ENCODE measurements at places on chromosomes 3 and 15.

- no peak for DNase-seq
These were observed 87.4 kb upstream of the ADAMTS17 start for GRCh38 chr15:100429116-100429728.

GRCh38 chr15:74131628-74132413, 1.4 kb downstream of the ISLR2 start:
- no peak for DNase-seq

DNA sequence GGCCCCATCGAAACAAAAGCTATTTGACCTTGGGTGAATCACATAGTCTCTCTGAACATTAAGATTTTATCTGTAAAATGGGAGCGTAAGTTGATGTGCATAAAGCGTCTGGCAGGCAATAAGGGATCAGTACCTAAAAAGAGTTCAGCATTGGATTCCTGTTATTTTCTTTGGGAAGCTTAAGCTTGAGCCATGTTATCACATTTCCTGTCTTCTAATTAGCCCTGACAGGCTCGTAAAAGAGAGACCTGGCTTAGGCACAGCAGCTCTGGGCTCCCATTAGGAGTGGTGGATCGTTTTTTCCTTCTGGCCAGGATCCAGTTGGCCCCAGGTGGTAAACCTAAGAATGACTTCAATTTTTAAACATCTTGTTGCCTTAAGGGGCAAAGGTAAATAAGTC, 26.0 kb upstream of the CA12 start:
- DNase-seq = no peak

DNA sequence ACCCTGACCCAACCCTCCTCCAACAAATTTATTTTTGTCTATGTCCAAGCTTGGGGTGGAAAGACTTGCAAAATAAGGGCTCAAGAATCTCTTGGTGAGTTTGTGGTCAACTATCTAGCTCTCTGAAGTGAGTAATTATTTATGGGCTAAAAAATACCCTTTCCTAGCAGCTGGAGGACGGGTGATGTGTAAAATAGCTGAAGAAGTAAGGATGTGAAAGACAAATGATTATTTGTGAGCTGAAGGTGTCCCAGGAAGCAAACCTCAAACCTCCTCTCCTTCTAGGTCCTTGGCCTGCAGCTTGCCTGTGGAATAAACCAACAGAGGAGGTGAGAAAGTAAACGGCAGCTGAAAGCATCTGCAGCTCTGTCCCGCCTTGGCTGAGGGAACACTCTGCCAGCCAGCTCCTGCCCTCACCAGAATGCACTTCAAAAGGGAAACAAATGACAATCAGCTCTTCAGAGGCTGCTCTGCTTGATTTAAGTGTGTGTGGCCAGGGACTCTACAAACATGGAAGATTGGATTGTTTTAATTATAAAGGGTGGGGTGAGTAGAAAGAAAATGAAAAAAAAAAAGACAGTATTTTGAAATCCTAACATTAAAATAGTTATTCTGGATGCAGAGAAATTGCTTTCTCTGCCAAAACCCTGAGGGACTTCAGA, 60.3 kb downstream of the TM4SF4 start:
- DNase-seq = no peak

- no peak for DNase-seq
These were observed 100.6 kb upstream of the ATP11B start for GRCh38 chr3:182692695-182693094.

- DNase-seq = no peak
These were observed 43.2 kb downstream of the RIOX2 start for GRCh38 chr3:97928986-97929385.

DNA sequence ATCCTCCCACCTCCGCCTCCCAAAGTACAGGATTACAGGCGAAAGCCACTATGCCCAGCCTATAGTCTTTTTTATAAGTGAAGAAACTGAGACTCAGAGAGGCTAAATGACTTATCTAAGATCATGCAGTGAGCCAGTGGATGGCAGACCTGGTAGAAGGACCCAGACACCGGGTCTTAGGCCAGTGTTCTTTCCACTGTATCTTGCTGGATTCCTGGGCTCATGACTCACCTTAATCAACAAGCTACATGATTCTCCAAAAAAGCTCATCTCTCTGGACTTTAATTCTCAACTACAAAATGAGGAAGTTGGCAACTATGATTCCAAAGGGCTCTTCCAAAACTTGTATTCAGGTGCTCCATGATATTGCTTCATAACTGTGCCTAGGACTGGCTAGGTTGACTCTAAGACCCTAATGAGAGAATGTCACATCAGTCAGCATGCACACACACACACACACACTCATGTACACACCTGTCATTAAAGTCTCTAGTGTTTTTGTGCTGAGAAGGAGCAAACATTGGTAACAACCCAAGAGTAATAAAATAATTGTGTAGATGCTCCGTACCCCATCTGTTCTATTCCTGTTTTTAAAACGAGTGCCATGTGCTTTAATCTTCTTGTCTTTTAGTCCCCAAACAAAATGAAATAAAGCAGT, 89.7 kb upstream of the SLC4A7 start:
- DNase-seq = no peak

DNA sequence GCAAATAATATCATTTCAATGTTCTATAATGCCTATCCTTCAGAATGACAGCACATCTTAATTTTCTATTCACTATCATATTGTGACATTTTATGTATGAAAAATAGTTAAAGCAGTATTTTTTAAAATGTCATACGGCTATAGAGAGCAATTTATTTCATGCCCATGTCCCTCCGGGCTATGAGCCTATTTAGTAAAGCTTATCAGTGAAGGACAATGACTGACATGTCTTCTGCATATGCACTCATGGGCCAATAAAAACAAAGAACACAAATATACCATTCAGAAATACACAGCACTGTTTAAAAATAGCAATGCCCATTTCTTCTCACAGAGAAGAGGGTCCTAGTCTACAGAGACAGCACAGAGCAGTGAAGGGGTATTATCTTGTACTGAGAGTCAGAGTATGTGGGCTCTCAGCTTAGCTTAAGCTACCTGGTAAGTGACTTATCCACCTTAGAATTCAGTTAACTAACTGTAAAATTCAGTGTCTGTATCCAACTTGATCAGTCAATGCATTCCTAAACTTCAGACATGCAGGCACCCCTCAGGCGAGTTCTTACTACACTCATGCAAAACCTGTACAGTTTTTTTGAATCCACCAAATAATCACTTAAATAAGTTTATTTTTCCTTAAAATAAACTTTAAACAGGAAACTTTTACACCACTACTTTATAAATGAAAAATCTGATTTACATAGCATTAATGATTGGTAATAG, 9.0 kb downstream of the GOLIM4 start:
- no peak for DNase-seq

DNA sequence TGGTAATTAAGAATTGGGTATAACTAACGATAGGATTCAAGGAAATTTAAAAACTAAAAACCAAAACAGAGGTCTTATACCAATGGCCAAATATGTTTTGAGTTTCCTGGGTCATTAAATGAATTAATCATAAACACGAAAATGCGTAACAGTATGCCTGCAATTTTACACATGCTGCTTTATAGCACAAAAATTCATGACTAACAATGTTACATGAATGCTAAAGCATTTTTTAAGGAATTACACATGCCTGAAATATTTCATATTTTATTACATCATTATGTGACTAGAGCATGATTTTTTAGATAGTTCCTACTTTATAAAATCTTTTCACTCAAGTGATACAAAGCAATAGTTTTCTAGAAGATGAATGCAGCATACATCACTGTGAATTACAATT, 74.7 kb downstream of the ZNF148 start:
- no peak for DNase-seq

GRCh38 chr3:134874737-134875413, 79.8 kb downstream of the EPHB1 start:
- DNase-seq = peak; percentile 50

GRCh38 chr3:154926721-154927120, 153.4 kb upstream of the MME start:
- no peak for DNase-seq

DNA sequence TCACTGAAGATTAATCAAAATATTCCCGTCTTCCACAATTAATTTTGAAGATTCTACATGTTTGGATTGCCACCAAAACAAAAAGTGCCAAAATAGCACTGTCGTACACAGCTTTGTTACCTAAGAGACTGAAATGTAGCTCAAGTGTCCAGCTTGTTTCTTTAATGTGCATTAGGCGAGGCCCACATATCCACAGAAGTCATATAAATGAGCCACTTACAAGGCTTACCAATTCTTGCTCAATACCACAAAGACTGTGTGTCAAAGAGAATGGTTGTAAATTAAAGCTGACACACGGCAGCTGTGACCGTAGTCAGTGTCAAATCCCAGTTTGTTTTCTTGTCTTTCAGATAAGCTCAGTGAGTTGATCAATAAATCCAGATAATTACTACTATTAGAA, 639.4 kb upstream of the TBL1XR1 start:
- no peak for DNase-seq

DNA sequence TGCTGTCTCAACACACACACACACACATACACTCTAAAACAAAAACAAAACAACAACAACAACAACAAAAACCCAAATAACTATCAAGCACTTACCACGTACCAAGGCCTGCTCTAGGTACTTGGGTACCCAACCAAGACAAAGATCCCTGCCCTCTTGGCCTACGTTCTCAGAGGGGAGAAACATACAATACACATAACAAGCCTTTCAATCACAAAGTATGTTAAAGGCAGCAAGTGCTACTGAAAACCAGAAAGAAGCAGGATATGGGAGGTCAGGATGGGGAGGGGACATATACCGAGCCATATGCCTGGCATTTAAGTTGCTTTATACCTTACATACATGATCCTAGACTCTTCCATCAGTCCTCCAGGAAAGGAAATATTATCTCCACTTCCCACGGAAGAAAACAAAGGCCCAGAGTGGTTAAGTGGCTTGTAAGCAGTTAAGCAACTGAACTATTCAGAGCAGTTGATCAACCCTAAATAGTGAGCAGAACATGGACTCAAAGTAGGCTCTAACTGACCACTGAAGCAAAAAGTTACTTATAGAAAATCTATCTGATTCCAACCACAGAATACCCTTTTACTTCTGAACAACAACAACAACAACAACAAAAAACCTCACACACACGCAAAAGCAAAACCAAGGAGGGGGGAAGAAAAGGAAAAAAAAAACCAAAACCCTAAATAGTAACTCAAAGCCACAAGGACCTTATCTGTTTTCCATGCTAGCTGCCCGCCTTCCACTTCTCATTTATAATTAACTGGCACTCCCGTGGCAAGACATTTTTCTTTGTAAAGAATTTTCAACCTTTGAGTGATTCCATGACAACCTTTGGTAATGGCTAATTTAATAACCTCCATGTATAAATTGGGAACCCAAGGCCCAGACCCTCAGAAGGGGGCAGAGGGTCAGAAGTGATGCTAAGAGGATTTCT, 21.0 kb downstream of the PRICKLE2 start:
- DNase-seq = no peak

GRCh38 chr3:149003653-149004305, 12.4 kb downstream of the GYG1 start:
- no peak for DNase-seq

DNA sequence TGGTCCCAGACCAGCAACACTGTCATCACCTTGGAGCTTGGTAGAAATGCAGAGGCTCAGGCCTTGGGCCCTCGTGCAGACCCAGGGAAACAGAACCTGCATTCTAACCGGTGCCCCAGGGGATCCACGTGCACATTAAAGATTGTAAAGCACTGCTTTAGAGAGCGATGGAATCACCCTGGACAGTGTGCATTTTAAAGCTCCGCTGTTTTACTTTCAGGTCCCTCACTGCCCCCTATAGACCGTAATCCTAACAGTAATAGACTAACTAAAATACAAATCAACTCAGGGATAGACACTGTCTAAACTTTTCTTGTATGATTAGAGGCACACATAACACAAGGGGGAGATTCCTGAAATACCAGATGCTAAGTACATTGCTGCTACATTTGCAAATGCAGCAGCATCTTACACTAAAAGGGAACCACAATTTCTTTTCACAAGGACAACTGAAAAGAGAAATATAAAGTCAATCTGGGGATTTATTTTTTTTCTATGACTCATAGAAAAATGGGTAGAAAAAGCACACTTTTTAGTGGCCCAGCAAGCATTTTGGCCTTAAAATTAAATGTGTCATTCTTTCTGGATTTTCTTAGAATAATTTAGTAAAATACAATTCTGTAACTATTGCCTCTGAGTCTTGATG, 10.5 kb upstream of the SH3GL3 start:
- no peak for DNase-seq

GRCh38 chr3:64039981-64040733, 16.9 kb upstream of the PSMD6 start:
- DNase-seq = no peak

- DNase-seq = no peak
These were observed 36.8 kb downstream of the LSAMP start for GRCh38 chr3:116408473-116408872.

- no peak for DNase-seq
These were observed 6.5 kb downstream of the KLHL18 start for GRCh38 chr3:47288966-47289910.

DNA sequence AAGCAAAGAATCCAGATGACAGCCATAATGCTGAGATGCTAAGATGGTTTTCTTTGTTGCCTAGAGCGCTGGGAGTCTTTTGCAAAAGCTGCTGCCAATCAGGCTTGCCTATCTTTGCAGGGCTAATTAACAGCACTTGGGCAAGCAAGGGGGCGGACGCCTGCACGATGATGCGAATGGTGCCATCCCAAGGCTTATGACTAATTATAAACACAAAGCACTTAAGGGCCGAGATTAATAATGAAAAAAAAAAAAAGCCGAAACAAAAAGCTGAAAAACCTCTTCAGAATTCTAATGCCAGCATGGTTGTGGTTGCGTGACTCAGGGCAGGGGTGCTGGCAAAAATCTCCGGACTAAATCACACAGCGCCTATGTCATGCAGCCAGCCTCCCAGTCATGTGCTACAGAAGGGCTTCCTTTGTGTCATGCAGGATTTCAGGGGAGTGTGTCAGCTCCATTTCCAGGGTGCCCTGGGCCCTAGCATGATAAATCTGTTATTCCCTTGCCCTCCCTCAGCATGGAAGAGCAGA, 185.0 kb upstream of the ANKRD28 start:
- peak; percentile 73 for DNase-seq

DNA sequence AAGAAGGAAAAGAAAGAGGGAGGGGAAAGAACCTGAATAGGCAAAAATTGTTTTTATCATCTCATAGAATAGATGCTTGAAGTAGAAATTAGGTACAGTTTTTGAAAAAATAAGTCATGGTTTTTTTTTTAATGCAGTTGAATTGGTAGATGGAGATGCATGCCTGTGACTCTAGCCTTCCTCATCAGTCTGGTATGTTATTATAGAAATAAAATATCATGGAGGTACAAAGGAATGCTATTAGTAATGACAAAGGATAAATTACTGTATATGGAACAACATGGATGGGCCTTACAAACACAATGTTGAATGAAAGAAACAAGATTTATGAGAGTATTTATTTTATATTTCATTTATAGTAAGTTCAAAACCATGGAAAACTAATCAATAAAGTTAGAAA, 162.4 kb upstream of the GALNT15 start:
- no peak for DNase-seq

DNA sequence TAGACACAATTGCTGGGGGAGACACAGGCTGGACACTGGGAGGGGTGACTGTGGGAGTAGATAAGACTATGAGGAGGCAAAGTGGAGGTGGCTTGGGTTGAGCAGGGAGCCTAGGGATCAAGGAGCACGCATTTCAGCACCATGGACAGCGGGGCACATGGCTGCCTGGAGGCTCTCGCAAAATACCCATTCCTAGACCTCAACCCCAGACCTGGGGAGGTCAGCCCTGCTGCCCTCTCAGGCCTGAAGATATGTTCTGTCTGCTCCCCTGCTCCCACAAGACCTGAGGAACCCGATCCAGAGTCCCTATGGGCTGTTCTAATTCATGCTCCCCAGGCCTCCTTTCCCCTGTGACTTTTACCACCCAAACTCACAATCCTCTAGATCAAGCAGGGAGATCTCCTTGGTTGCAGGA, 16.0 kb upstream of the CPEB1 start:
- DNase-seq = peak; percentile 77

Data from suprapubic skin (tissue), 4 donors.